ENCODE measurements at places on chromosomes 7 and 10.

DNA sequence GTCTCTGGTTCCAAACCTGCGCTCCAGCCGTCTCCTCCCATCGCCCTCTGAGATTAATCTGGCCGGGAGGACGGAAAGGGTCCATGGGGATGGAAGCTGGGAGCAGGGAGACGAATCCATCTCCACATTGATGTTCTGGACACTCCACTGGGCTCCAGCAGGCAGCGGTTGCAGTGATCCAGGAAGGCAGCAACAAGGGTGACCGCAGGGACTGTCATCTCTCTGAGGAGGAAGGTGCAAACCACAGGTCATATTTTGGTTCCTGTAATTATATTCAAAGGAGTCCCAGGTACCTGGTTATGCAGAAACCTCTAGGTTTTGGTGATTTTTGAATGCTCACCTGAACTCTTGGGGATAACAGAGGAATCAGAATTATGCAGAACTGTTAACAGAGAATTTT lies 54.8 kb downstream of the EVX1 start:
- DNase-seq = no peak

DNA sequence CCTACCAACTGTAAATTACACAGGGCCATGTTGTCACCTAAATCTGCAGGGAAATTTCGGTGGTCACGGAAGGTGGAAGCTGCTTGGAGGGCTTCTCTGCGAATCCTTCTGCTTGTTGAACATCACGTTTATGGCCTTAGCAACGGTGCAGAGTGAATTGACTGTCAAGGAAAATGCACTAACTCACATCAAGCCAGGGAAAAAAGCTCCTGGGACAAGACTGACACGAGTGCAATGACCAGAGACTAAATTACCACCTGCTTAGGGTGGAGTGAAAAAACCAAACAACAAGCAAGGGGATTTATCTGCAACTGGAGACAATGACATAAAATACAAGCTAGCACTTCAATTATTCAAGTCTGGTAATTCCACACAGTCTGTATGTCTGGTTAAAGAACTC lies 211.2 kb downstream of the JAZF1 start:
- DNase-seq = no peak

DNA sequence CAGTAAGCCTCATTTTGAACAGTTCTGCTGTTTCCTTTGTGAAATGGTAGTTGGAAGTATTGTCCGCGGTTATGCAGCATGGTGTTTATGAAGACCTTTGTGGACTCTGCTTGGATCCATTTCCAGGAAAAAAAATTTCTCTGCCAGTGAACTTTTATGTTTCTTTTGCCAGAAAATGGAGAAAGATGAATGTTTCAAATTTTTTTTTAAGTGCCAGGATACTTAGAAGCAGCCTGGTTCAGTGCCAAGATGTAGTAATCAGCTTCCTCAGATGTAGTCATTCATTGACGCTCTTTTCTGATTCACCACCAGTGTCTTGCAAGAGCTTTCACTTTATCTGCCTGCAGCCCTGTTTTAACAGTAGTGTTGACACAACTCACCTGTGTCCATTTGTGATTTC lies 258.2 kb downstream of the SDK1 start:
- no peak for DNase-seq

- DNase-seq = no peak
Measured at GRCh38 chr10:91596825-91597196, 36.1 kb downstream of the PPP1R3C start.

DNA sequence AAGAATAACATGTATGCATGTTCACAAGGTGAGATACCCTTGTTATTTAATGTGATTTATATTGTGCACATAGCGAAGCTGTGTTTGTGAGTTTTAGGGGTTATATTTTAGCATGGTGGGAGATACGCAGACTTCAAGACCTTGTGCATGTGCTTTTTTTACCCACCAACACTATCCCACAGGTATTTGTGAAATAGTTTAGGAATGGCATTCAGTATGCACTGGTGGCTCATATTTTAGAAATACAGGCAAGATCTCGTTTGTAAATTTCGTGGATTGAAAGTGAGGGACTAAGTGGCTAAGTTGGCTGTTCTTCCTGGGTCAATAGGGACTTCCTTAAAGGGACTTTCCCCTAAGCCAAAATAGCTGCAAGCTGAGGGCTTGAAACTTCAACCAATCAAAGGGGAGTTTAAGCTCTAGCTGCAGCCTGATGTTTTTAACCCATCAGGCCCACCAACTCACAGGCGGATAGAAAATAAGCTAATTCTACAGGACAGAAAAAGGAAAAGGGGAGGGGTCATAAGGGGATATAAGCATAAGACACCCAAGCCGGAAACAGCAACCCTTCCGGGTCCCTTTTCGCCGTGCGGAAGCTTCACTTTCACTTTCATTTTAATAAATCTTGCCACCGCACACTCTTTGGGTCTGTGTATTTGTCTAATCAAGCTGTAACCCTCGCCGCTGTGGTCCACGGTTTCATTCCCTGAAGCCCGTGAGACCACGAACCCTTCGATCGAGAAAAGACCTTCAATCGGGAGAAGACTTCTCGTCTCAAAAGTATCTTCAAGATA lies 291.0 kb downstream of the GPR158 start:
- no peak for DNase-seq

GRCh38 chr7:115980159-115980558 lies 50.4 kb downstream of the TFEC start:
- no peak for DNase-seq

- no peak for DNase-seq
Measured at GRCh38 chr10:48807791-48808470, 123.3 kb downstream of the WDFY4 start.

GRCh38 chr7:74506325-74506724 lies 52.6 kb downstream of the GTF2IRD1 start:
- no peak for DNase-seq

DNA sequence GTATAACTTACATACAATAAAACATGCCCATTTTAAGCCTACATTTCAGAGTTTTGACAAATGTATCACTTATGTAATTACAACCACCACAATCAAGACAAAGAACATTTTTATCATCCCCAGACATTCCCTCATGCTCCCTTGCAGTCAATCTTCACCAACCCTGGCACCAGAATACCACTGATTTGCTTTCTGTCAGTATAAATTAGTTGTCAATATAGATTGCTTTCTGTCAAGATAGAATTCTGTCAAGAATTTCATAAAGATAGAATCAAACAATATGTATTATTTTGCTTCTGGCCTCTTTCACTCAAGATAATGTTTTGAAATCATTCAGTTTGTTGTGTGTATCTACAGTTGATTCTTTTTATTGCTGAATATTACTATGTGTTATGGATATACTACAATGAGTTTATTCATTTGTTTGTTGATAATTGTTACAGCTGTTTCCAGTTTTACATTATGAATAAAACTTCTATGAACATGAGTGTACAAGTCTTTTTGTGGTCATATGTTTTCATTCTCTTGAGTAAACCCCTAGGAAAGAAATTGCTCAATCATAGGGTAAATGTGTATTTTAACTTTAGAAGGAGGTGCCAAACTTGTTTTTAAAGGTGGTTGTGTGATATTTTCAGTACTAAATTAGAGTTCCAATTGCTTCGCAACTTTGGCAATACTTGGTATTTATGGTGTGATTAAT lies 56.9 kb downstream of the IFIT5 start:
- no peak for DNase-seq

DNA sequence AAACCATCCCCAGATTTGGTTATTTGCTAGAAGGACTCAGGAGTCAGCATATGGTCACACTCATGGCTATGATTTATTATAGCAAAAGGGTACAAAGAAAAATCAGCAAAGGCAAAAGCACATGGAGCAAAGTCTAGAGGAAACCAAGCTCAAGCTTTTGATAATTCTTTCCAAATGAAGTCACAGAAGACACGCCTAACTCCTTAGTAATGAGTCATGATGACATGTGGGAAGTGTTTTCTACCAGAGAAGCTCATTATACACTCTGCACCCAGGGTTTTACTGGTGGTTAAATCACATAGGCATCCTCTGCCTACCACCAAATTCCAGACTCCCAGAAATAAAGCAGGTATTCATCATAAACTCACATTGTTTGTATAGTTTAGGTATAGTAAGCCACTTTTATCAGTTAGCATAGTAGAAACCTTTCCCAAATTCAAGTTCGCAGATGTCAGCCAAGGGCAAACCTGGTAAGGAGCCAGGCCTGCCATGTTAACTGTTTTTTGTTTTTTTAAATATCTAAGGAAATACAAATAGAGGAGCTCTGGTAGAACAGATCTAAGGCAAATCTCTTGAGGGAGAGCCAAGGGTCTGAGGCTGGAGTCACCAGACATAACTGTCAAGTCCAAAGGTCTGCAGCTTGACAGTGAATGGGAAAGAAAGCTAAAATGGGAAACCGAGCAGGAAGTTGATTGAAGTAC lies 15.4 kb upstream of the HIBADH start:
- DNase-seq = peak; percentile 94

- no peak for DNase-seq
Measured at GRCh38 chr7:131223151-131223550, 104.5 kb upstream of the MKLN1 start.

DNA sequence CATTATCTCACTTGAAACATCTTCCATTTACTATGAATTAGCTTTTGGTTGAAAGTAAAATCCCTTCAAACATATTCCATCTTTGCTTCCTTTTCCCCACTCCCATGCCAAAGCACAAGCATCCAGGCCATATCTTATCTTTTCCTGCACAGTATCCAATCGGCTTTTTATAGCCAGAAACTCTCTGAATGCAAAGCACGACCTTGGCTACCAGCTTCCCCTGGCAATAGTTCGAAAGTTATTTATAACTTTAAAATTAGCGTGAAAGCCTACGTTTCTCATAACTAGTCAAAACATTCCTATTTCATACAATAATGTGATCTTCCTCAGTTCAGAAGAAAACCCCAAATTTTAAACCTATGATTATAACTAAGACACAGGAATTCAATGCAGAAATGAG lies 440 bp downstream of the CTNNA3 start:
- DNase-seq = no peak

DNA sequence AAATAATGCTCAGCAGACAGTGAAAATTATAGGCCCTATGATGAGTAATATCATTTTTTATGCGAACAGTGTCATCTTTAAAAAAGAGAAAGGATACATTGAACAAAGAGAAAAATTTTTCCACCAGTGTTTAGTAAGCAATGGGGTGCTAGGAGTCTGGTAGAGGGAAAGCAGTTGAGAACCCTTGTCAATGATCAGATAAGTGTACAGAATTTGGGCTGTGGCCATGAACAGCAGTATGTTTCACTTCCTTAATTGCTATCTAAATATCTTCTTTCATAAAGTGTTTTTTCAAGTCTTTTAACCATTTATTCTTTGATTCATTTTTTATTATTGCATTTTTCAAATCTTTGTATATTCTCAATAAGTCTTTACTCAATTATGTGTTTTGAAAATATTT lies 750.7 kb upstream of the KCND2 start:
- no peak for DNase-seq

DNA sequence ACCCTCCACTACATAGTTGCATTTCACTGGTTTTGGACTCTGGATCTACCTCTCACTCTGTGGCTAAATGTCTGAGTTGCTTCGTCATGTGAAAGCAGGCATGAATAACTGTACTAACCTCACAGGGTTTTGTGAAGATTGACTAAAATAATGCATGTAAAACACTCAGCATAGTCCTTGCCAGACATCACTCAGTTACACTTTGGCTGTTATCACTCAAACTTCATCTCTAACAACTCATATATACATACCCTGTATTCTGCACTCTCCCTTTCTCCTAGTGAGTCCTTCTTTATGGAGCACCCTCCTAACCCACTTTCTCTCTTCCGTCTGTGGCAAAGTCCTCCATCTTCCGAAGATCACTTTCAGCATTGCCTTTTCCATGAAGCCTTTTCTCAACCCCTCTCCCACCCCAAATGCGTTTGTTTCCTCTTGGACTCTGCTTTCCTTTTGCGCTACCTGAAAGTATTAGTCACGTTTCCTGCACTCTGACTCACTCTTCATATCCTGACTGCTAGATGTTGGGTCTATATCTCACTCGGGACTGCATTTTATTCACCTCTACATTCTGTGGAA lies 72.6 kb downstream of the OSBPL3 start:
- no peak for DNase-seq

DNA sequence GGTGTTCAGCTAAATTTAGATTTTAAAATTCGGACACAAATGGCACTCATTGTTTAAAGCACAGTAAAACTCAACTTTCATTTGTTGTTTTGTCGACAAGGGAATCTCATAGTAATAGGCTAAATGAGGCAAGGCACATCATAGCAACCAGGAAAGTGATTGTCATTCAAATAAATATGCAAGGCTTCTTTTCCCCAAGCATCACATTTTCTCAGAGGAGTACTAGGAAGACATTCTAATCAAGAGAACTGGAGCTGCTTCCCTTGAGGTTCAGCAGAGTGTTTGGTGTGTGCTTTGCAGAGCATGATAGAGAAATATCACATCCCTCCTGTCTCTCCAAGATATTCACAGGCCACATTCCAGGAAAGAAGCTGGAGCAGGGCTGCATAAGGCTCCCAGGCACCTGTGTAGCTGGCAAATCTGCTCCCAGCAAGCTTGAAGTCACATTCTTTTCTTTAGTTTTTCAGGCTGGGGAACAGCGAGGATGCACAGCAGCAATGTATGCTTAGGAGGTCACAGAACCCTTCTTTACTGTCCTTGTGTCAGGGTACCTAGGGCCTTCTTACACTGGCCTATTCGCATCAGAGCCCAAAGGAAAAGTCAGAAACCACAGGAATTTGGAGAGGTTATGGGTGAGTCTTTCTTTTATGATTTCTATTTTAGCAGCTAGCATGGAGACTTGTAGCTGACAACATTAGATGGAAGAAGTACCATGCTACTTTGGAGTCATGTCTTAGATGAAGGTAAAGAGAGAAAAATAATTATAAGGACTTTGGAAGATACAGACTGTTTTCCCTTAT lies 95.9 kb upstream of the HDAC9 start:
- no peak for DNase-seq

GRCh38 chr10:81498011-81498551 lies 376.9 kb upstream of the NRG3 start:
- no peak for DNase-seq

DNA sequence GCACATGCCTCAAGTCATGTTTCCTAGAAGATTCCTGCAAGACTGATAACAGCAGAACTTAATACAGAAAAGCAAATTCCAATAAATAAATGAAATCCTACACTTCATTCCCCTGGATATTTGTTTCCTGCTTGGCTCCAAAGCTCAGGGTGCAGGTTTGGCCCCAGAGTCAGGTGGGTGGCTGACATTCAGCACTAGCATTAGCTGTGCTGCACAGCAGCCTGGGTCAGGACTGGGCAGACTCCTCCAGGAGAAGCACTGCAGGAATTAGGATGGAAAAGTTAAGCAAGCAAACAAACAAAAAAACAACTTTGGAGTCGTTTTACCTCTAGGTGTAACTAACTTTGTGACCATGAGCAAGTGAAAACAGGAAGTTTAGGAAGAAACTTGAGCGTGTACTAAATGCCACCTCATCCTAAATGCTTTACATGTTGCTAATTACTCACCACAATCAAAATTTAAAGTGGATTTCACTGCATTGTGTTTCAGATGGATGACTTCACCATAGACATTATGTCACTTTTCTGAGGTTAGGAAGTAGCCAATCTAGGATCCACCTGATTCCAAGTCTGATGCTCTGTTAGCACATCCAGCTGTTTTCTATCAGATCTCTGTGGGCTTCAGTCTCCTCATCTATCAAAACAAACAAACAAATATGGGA lies 239.4 kb downstream of the C7orf25 start:
- no peak for DNase-seq

Data from GM04503 (cell line).